ENCODE measurements at places on chromosomes 4 and X.
A peak's percentile ranks its signal among the peaks of the same experiment; 100 is the strongest.

DNA sequence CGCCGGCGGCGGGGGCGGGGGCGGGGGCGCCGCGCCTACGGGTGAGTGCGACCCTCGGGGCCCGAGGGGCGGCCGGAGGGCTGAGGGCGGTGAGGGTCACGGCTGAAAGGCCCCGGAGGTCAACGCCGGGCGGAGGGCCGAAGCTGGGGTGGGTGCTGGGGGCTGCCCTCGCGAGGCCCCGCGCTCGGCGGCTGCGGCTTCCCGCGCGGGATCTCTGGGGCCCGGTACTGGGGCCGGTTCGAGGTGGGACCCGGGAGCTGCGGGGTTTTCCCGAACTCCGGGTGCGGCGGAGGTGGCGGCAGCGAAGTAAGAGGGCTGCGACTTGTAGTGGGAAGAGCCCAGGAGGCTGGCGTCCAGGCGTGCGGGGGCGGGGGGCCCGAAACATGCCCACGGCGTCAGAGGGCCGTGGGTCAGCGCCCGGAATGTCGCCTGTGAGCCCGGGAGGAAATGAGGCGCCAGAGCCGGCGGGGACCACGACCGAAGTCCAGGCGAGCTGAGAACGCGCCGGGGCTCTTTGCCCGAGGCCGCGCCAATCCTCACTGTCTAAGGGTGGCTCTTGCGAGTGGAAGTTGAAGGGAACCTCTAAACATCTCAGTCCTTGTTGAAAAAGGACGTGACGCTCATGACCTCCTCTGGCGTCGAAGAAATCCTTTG is 407 bp downstream of the IL13RA1 start:
- DNase-seq = peak; percentile 19

DNA sequence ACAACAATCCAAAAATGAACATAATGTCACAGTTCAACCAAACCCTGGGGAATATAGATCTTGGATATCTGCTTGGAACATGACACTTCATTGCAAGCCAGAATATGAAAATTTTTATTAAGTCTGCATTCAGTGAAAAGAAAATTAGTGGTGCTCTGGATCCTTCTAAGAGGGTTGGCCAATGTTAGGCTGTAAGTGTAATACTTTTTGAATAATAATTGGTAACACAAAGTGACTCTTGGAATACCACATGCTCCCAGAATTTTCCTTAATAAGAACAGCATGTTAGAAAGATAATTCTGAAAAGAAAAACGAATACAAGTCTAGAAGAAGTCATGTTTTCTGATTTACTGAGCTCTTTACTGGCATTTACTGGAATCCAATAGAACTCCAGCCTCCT is 175.8 kb downstream of the RASL11B start:
- DNase-seq = no peak

DNA sequence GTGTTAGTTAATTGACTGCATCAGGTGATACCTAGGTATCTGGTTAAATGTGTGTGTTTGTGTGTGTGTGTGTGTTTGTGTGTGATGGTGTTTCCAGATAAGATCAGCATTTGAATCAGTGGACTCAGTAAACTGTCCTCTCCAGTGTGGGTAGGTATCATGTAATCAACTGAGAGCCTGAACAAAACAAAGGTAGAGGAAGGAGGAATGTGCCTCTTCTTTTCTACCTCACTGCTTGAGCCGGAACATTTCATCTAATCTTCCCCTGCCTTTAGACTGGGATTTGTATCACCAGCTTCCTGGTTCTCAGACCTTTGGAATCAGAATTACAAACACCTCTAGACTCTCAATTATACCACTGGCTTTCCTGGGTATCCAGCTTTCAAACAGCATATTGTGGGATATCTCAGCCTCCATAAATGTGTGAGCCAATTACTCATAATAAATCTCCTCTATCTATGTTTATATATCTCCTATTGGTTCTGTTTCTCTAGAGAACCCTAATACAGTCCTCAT is 120.5 kb downstream of the TBCK start:
- DNase-seq = no peak

DNA sequence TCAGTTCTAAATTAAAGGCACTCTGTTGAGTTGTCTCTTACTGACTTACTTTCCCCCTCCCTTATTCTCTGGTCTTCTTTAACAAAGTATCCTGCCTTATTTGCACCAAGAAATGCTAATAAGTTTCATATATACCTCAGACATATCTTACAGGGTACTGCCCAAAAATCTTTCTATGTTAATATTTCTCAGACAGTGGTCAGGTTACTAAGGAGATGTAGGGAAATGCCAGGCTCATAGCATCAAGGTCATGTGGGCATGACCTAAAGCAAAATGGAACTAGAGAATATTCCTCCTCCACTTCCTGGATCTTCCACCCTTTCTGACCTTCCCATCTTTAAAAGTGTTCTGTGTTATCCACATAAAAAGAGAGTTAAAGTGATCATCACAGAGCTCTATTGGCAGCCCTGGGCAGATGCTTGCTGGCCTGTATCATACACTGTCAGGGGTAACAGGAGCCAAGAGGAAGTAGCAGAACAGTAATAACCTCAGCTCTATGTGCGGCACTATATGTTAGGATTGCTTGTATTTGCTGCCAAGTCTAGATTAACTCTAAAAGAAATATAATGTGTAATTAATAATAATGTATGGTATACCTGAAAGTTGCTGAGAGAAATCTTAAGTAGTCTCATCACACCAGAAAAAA is 74.3 kb downstream of the IQCM start:
- DNase-seq = no peak

DNA sequence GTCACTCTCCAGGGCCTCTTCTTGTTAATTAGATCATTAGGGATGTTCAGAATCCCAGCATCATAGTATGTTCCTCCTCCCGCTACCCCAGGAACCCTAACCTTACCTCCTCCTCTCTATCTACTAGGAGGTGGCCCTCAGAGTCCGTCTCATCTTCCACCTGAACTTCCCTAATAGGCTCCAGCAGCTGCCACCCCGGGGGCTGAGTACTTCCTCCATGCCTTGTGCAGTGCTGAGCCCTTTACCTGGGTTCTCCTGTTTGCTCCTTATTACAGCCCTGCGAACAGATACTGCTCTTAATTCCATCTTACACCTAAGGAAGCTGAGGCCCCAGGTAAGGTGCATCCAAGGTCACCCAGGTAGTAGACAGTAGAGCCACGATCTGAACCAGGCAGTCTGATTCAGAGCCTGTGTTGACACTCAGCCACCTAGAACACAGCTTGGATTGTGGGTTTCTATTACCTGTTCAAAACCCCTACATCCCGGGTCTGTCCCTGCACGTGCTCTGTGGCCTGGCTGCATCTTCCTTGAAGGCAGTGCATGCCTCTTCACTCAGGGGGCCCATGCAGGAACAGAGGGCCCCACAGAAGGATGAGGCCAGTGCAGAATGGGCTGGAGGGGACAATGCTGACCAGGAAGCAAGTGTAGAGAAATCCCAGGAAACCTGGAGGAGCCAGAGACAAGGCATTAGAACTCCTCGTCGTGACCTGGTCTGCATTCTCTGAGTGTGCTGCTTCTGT is 51.4 kb upstream of the MSANTD1 start:
- no peak for DNase-seq

GRCh38 chr4:126018274-126018673 is 703.5 kb downstream of the FAT4 start:
- no peak for DNase-seq

GRCh38 chr4:3703677-3704521 is 62.3 kb upstream of the ADRA2C start:
- no peak for DNase-seq

- DNase-seq = no peak
Observed at GRCh38 chr4:2338754-2339457, 77.0 kb upstream of the MXD4 start.

DNA sequence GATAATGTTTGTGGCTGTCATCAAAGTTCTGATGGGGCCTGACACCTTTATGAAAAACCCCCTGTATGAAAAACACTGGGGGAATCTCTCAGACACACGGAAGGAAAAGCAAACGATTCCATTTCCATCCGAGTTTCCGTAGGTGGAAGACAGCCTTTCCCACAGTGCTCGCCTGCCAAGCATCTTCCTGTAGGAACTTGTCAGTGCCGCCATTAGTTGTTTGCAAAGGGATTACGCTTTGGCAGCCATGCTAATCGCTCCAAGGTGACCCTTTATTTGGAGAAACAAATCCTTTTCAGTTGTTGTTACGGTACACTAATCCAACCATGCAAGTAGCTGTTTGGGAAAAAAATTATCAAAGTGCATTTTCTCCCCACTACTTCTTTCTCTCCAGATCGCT is 44.4 kb upstream of the STOX2 start:
- DNase-seq = no peak

- DNase-seq = no peak
Observed at GRCh38 chr4:99806545-99806944, 10.1 kb upstream of the DAPP1 start.

DNA sequence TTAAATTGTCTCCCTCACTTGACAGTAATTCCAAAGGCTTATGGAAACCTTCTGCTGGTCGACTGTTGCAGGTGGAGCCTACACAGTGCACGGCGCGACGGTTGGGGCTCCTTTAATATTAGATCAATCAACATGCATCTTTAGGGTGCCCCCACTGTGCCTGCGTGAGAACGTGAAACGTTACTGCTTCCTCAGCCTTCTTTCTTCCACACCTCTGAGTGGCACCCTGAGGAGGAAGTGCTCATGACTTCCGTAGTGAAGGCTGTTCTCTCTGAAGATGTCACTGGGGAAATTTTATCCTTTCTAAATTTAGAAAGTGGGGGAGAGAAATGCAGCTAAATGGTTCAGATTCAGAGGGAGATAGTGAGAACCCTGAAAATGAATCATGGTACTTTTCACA is 184.0 kb upstream of the ZFP42 start:
- DNase-seq = no peak

DNA sequence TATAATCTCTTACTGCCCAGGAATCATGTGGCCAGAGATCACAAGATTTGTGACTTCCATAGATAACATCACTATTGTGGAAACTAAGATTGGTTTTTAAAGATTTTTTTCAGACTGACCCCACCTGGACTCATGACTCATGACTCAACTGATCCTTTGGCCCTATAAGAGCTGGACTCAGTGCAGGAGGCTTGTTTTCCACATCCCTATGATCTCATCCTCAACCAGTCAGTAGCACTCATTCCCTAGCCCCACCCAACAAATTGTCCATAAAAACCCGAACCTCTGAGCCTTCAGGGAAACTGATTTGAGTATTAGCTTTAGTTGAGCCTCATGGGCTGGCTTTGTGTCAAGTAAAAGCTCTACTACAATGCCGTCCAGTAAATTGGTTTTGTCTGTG is 7.9 kb upstream of the NOCT start:
- DNase-seq = no peak

GRCh38 chr4:23921447-23921845 is 31.6 kb upstream of the PPARGC1A start:
- peak; percentile 53 for DNase-seq

GRCh38 chr4:176953021-176953420 is 160.3 kb upstream of the VEGFC start:
- no peak for DNase-seq

- no peak for DNase-seq
Observed at GRCh38 chr4:80154545-80154933, 42.8 kb upstream of the PRDM8 start.

GRCh38 chrX:10166248-10166716 is 9.5 kb downstream of the CLCN4 start:
- DNase-seq = no peak

- DNase-seq = no peak
Observed at GRCh38 chr4:18042754-18043153, 21.2 kb upstream of the LCORL start.

- DNase-seq = no peak
Observed at GRCh38 chrX:40853816-40854123, 118.4 kb upstream of the MED14 start.

DNA sequence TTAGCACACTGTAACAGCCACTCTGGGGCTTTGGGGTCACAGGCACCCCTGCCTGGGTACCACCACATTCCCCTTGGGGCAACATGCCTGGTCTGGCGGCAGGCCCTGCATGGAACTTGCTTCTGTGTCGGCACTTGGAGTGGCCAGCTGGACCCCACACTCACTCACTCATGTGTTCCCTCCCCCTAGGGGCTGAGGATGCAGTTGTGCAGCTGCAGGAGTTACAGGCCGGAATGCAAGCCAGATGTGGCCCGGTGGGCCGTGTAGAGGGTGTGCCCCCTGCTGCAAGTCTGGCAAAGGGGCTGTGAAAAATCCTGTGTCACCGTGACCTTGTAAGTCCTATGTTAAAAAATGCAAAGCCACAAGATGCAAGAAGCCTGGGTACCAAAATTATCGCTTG is 34.2 kb downstream of the ATXN3L start:
- DNase-seq = no peak

DNA sequence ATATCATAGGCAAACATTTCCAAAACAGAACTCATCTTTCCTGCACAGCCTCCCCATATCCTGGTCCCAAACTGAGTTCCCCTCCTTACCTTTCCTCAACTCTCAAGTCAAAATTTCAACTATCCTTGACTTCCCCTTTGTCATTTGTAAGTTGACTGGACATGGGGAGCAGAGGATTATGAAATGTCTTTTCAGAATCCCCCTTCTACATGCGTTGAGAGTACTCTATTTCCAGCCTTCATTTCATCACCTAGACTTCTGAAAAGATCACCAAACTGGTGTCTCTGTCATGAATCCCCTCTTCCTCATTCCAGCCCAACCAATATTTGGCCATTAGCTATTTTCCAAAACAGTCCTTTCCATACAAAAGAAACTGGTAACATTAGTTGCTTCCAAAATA is 95.2 kb downstream of the SYNPO2 start:
- DNase-seq = no peak

GRCh38 chr4:22997358-22998224 is 304.9 kb downstream of the GBA3 start:
- DNase-seq = no peak

DNA sequence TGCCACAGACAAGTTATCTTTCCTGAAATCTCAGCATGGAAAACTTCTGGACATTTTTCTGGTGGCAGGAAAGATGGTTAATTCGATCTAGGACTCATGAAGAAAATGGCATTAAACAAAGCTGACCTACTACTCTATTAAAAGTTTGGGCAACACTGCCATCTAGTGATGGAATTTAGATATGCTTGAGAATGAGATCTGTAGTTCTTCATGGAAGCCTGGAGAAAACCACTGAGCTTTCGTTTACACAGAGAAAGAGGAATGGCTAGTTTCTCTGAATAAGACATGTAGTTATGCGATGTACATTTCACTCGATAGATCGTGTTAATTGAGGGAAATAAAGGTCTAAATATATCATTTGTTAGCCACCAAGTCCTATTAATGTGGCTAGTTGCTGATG is 51.7 kb upstream of the CHRDL1 start:
- DNase-seq = peak; percentile 76

DNA sequence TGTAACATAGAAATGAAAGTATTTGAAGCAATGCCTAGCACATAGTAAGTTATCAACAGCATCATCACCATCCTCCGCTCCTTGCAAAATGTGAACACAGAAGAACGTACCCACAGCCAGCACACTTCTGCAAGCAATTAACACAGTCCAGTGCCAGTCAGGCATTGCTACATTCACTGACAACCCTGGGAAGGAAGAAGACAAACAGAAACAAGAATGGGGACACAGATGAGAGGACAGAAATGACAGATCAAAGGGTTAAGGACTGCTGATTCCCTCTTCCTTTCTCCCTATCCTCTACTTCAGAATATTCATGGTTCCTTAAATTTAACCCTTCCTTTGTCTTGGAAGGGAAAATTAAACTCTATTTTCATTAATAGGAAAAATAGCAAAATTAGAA is 53.1 kb downstream of the CHM start:
- DNase-seq = no peak
